BE2C (cell line): ENCODE measurements at places on chromosomes 1 and 21.

DNA sequence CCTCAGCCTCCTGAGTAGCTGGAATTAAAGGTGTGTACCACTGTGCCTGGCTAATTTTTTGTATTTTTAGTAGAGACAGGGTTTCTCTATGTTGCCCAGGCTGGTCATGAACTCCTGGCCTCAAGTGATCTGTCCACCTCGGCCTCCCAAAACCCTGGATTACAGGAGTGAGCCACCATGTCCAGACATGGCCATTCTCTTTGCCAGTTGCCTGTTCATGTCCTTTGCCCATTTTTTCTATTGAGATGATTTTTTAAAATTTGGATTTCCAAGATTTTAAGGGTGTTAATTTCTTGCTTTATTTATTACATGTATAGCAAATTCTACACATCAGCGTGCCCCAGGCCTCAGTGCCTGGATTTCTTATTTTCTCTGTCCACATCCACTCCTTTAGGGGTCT, 2.8 kb downstream of the POLR3GL start:
- no peak for DNase-seq

DNA sequence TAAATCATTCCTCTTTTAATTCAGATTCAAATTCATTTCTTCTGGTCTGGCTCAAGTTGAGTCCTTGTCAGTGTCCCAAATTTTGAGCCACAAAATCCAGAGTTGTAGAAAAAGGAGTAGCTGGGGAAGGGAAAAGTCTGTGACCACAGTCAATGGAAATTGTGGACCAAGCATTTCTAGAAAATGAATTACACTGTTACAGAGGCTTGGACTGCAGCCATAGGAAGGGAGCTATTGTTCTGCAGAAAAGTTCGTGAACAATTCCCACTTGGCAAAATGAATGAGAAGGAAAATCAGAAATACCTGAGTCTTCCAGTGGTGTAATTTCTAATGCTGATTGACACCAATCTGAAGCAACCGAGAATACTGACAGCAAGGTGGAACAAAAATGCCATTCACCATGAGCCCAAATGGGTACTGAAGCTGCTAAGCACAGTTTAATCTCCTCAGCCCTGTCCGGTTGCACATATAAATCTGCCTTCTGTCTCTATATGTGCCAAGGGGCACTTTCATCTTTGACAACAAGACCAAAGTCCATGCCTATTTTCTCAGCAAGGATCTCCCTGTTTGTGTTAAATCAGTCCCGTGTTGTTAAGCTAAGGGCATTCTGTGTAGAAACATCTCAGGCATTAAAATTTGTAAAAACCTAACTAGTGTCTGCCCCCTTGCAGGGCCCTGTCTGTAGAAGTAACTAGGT, 51.3 kb downstream of the TEX35 start:
- no peak for DNase-seq

- no peak for DNase-seq
These were observed 93.8 kb upstream of the AKT3 start for GRCh38 chr1:243943671-243944428.

DNA sequence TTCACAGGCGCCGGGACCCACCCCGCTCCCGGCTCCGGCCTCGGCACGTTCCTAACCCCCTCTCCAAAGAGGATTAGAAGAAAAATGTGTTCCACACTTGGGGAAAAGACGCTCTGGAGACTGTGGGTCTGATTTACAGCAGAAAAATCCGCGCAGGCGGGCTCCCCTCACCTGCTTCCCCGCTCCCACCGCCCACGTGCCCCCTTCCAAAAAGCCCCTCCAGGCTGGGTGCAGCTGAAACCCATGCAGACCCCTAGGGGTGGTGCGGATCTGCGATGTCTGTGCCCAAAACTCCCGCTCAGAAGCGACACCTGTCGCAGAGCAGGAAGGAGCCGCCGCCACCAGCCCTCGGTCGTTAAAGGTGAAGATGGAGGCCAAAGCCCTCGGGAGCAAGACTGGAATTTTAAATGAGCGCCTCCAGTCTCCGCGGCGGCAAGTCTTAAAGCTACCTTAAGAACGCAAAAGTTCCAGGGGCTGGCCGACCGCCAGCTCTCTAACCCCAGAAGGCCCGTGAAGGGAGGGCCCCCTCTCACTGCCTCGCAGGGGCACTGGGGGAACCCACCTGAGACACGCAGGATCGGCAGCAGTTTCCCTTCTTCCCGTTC, 688 bp upstream of the CHD5 start:
- no peak for DNase-seq

GRCh38 chr1:41387667-41388091, 26.4 kb downstream of the FOXO6 start:
- DNase-seq = peak; percentile 66

- DNase-seq = no peak
These were observed 826 bp downstream of the LAPTM5 start for GRCh38 chr1:30756545-30757351.

GRCh38 chr1:55468142-55468795, 253.1 kb upstream of the USP24 start:
- DNase-seq = no peak

DNA sequence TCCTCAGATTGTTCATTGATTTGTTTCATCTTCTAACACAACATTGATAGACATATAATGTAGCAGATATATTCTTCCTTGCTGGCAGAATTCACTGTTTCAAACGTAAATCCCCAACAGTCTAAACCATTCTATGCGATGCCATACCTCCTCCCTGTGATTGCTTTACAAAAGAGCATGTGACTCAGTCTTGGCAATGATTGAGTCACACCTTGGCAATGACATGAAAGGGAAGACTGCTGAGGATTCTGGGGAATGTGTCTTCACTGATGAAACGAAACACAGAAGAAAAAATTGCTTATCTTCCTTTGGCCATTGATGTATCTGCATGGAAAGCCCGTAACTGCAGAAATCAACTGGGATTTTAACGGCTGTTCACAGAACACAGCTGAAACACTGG, 409.6 kb upstream of the ZRANB2 start:
- DNase-seq = no peak

- DNase-seq = no peak
These were observed 58.3 kb downstream of the SPSB1 start for GRCh38 chr1:9350960-9351359.

- no peak for DNase-seq
These were observed 425 bp downstream of the DDR2 start for GRCh38 chr1:162632698-162633080.

GRCh38 chr1:155063550-155064110, at the start of gene EFNA4:
EFNA4 (plus strand) TSS chr1:155063740; CDS start chr1:155063824, 84 bp downstream.
- DNase-seq = peak; percentile 86

- no peak for DNase-seq
These were observed 56.6 kb downstream of the PLXNA2 start for GRCh38 chr1:208187499-208188041.

- no peak for DNase-seq
These were observed 39.0 kb downstream of the SMYD2 start for GRCh38 chr1:214319938-214320337.

GRCh38 chr1:34696230-34696629, 58.6 kb upstream of the GJB5 start:
- DNase-seq = peak; percentile 55

DNA sequence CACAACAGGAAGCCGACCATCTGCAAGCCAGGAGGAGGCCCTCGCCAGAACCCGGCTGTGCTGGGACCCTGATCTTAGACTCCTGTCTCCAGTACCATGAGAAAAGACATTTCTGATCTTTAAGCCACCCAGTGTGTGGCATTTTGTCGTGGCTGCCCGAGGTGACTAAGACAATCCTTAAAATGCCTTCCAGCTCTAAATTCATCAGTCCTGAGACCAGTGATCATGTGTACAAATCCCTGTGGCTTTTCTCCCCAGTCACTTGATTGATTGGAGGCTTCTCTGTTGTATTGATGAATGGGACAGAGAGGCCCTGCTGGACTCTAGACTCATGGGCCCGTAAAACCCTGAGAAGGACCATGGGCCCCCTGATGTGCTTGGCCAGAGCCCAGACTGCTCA, 36.1 kb downstream of the B3GALT5 start:
- no peak for DNase-seq

- no peak for DNase-seq
These were observed 16.3 kb downstream of the PIK3C2B start for GRCh38 chr1:204478172-204478899.

GRCh38 chr1:27542463-27543273, 52.7 kb upstream of the WASF2 start:
- DNase-seq = peak; percentile 37

GRCh38 chr1:111596499-111596898, 23.1 kb upstream of the RAP1A start:
- no peak for DNase-seq

- no peak for DNase-seq
These were observed 113.8 kb upstream of the C8B start for GRCh38 chr1:57079454-57080157.

GRCh38 chr1:228095938-228096337, 7.2 kb downstream of the C1orf35 start:
- no peak for DNase-seq

DNA sequence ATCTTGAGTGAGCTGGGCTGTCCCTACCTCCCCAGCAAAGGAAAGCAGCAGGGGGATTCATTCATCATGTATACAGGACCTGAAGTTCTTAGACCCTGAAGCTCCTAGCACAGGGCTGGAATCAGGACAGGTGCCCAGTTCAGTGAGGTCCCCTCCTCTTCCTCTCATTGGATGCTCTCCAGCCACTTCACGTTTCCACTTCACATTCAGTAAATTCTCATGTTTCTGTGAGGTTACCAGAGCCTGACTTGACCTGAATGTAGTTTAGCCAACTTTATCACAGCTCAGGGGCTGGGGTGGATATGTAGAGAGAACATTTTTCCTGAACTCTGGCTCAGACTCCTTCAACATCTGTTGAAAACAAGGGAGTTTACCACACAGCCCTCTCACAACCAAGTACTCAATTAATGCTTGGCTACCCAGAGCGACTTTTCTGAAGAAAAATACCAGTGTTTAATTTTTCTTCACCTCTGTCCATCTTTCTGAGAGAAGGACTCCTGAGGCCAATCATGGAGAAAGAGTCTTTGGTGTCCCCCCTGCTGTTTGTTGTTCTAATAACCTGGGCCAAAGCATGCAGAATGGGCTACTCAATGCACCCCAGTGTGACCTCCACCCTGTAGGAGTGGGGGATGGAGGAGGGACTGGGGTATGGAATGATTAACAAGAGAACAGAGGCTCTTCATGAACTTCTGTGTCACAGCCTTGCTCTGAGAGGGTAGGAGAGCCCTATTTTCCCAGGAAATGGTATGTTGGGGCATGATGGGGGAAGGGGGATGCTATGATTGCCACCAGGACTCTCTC, 108.3 kb upstream of the FGGY start:
- no peak for DNase-seq

- DNase-seq = no peak
These were observed 958.3 kb downstream of the ADGRL2 start for GRCh38 chr1:82759035-82759434.

DNA sequence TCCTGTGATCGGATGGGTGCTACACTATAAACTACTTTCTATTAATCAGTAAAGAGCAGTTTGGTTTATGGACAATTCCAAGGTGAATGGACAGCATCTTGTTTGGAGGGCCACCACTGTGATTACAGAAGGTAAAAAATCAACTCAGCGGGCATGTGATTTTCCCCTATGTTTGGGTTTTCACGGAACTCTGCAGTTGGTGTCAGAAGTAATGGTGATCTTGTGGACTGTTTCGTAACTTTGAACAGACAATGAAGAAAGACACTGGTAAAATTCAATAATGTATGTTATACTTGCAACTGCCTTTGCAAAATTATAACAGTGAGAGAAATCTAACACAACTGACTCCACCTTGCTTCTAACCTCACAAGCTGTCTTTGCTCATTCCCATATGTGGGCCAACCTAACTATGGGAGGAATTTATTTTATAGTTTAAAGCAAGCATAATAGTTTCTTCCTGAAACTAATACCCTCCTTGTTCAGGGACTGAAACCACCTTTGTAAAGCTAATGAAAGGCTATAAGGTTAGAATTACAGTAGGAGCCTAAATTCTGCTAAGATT, 53.2 kb downstream of the TRIM33 start:
- DNase-seq = no peak

- DNase-seq = no peak
These were observed 674.4 kb downstream of the KCNT2 start for GRCh38 chr1:195933835-195934234.

GRCh38 chr21:38413958-38414548, 84.2 kb downstream of the ERG start:
- DNase-seq = no peak

- DNase-seq = no peak
These were observed 21.4 kb upstream of the FMO1 start for GRCh38 chr1:171226747-171227370.

DNA sequence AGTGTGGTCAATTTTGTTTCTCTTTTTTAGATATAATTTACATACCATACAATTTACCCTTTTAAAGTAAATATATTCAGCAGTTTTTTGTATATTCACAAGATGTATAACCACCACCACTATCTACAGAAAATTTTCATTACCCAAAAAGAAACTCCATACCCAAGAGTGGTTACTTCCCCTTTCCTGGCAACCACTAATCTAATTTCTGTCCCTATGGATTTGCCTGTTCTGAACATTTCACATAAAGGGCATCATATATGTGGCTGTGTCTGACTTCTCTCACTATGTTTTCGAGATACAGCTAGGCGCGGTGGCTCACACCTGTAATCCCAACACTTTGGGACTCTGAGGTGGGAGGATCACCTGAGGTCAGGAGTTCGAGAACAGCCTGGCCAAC, 13.6 kb downstream of the PACC1 start:
- no peak for DNase-seq

DNA sequence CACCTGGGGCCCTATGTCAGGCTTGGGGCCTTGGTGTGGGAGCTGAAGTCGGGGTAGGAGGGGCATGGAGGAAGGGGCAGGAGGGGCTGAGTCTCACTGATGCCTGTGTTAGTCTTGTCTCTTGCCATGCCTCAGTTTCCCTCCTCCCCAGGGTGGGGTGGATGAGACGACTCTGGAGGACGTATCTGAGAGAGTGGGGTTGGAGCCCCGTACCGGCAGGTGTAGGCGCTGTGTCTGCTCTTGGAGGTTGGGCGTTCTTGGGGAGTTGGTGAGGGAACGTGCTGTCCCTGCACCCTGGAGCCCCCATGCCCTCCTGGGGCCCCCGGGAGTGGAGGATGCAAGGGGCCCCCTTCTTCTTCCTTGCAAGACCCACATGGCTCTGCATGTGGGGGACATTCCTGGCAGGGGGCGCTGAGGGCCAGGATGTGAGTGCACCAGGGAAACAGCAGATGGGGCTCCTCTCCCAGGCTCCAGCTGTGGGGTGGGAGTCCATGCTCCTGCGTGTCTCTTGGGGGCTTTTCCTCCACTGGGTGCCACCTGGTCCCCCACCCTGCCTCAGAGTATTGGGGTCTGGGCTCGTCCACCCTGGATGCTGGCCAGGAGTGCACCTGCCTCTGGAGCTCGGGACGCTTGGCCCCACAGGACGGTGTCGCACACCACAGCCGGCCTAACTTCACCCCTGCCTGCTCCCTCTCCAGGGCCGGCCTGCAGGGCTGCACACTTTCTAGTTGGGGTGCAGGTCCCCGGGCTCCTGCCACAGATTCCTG, 1.4 kb upstream of the TNFRSF14 start:
- DNase-seq = no peak

- no peak for DNase-seq
These were observed 29.2 kb upstream of the PDXK start for GRCh38 chr21:43689556-43690337.

GRCh38 chr1:37945251-37945650, 1.6 kb downstream of the INPP5B start:
- DNase-seq = no peak
